ENCODE measurements at places on chromosomes 11 and 22.

DNA sequence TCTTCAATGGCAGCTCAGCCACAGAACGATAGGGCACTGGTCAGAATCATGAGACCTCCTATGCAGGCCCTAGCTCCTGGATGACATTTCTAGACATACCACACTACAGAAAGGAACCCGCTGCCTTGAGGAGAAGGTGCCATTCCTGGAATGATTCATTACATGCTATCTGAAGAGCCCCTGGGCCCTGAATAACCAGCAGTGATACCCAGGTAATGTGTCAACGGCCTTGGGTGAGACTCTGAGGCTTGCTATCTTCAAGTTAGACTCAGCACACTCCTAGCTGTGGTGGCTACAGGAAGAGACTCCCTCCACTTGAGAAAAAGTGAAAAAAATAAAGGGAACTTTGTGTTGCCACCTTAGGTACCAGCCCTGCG is 161.2 kb upstream of the GRIA4 start:
- DNase-seq, result no peak

GRCh38 chr11:65854852-65855837 is 2.8 kb downstream of the CFL1 start:
- DNase-seq, result no peak

DNA sequence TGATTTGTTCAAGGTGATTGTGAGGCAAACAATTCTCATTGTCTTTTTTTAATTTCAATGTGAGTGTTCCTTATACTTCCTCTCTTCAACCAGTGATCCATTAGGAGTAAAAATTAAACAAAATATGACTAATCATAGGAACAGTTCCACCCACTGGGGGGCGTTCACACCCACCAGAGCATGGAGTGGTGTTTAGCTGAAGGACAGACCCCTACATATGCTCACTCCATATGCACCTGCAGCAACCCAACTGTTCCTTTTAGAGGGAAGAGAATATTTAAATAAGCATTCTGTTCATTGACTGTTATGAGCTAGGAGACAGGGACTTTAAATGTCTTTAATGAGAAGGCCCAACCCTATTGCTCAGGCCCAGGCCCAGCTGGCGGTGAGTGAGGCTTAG is 78.7 kb upstream of the DRD2 start:
- DNase-seq, result no peak

DNA sequence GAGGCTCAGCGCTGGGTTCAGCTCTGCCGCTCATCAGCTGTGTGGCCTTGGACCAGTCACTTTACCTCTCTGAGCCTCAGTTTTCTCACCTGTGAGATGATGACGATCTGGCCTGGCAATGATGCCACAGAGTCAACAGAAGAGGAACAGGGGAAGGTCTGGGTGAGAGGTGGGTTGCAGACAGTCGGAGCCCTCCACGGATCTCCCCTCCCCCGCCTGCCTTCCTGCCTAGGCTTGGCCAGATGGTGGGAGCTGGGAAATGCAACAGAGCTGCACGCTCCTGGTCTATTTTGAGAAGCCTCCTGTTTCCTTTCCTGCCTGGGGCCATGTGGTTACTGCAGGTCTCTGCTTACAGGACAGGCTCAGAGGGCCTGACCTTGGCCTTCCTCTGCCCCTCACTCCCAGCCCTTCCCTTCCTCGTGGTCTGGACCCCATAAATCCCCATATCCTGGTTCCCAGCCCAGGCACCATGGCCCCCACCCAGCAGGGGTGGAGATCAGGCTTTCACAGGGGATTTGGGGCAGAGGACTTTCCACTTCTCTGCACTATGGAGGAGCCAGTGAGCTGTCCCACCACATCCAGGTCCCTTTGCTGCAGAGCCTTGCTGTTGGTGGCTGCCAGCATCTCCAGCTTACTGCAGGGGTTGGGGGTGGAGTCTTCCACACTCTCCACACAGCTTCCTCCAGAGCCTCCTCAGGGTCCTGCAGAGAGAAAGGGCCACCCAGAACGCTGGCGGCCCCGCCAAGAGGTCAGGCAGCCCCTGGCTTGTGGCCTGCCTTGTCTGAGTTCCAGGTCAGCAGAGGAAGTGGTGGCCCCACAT is 46.9 kb downstream of the C11orf96 start:
- peak; percentile 53 for DNase-seq

- no peak for DNase-seq
Measured at GRCh38 chr11:41878095-41878494, 418.6 kb upstream of the LRRC4C start.

- DNase-seq, result no peak
Measured at GRCh38 chr22:28068826-28069225, 149.8 kb upstream of the PITPNB start.

Data from hepatic stellate cell (primary cell).